Fibroblast of lung (primary cell): ENCODE measurements at places on chromosomes 11 and 22. TPM values are rescaled to one million over a fixed set of nuclear protein-coding genes. Genes with fewer than 3 reads are reported as not detected.

The SCO2 gene
- 3.1 and 3.6 TPM in 2 replicates for total RNA-seq

GRCh38 chr11:113265362-113265761, 49.0 kb upstream of the TTC12 start:
- H3K27me3 ChIP-seq = no peaks in the 10 kb centered on the region
- no peak for DNase-seq
- H3K27ac ChIP-seq = no peak overlapping the region
- no peaks in the 10 kb centered on the region for H3K4me1 ChIP-seq
- no peaks in the 10 kb centered on the region for H3K36me3 ChIP-seq

GRCh38 chr11:2466069-2466801, 21.4 kb downstream of the KCNQ1 start:
- no peak for DNase-seq
- no peak overlapping the region for H3K4me3 ChIP-seq
- no peaks in the 10 kb centered on the region for H3K4me1 ChIP-seq

The TEAD1 gene
- total RNA-seq = 65.0 and 121 TPM in 2 replicates

DNA sequence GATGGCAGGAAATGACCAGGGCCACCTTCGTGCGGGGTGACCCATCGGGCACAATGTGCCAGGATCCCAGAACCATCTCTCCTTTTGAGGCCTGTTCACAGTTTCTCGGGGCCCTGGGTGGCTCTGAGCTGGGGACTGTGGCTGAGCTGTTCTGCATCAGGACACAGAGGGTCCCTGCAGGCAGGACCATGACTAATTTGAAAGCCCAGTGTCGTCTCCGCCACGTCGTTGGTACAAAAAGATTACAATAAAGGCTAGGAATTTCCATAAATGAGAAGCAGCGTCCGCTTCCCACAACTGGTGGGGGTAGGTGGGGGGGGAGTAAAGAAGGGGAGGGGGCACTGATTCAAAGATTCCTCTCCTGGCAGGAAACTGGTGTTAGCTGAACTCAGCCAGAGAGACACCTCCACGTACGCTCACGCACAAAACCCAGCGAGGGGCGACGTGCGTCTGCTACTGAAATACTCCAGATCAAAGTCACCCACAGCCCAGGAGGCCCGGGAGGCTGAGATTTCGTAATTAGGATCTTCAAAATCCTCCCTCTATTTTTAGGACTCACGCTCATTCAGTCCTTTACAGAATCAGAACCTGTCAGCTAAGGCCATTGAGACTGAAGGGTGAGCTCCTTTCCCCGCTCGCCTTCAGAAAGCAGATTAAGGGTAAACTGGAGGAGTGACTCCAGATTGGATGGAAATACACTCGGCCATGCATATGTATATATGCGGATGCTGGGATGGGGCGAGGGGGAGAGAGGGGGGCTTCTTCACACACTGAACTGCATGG, 11.0 kb downstream of the MN1 start:
- peak; percentile 74 for DNase-seq
- no peak overlapping the region for H3K27ac ChIP-seq
- no peak overlapping the region for H3K4me3 ChIP-seq
- H3K36me3 ChIP-seq = no peaks in the 10 kb centered on the region
- peaks cover 2% of the 10 kb centered on the region for H3K27me3 ChIP-seq

The GSTT2B gene
- total RNA-seq = 0.26 and 9.9 TPM in 2 replicates

DNA sequence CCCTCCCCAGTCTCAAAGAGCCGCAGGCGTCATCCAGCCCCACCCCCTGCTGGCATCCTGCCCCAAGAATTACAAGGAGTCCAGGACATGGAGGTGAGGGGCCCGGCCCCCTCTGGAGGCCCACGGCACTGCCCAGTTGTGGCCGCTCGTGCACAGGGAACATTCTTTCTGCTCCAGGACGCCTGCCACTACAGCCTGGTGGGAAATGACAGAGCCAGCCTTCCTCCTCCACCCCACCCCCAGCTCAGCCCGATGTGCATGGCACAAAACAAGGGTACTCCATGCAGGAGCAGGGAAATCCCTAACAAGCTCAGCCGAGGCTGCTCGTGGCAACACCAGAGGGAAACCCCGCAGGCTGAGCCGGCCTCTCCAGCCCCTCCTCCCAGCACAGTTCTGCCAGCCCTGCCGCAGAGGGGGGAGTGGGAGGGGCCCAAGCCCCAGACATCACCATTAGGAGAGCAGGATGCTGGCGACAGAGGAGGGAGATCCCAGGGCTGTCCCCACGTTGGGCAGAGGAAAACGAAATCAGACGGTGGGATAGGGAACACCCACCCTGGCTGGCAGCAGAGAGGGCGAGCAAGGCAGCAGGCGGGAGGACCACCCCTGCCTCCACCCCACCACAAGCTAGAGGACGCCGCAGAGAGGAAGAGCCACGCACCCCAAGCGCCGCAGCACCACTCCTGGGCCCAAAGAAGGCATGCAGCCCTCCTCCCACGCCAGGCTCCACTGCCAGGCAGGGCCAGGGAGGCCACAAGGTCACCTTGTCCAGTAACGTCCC, 10.0 kb downstream of the IGSF9B start:
- no peak for DNase-seq
- H3K27me3 ChIP-seq = peaks cover 7% of the 10 kb centered on the region
- H3K4me3 ChIP-seq = no peak overlapping the region
- H3K27ac ChIP-seq = no peak overlapping the region

DNA sequence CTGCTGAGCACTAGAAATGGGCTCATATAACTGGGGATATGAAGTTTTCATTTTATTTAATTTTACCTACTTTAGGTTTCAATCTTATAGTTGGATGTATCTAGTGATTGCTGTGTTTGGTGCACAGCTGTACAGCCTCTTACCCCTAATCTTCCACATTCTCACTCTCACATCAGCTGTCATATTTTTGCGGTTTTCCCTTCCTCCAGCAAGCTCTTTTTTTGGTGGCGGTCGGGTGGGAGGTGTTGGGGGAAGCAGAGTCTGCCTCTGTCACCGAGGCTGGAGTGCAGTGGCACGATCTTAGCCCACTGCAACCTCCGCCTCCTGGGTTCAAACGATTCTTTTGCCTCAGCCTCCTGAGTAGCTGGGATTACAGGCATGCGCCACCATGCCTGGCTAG, 445.1 kb upstream of the ISX start:
- H3K27ac ChIP-seq = no peak overlapping the region
- H3K4me1 ChIP-seq = no peaks in the 10 kb centered on the region
- DNase-seq = no peak
- no peaks in the 10 kb centered on the region for H3K36me3 ChIP-seq

- no peak overlapping the region for H3K4me3 ChIP-seq
- DNase-seq = no peak
- H3K27ac ChIP-seq = no peak overlapping the region
- H3K4me1 ChIP-seq = peaks cover 12% of the 10 kb centered on the region
- H3K36me3 ChIP-seq = peaks cover 2% of the 10 kb centered on the region
Measured at GRCh38 chr22:46121523-46122287, 28.6 kb upstream of the PPARA start.

The CDCA5 gene
- 0.26 and 3.0 TPM in 2 replicates for total RNA-seq

- no peak overlapping the region for H3K4me3 ChIP-seq
- DNase-seq = peak; percentile 46
- no peak overlapping the region for H3K27ac ChIP-seq
- H3K4me1 ChIP-seq = no peaks in the 10 kb centered on the region
- H3K27me3 ChIP-seq = no peaks in the 10 kb centered on the region
- H3K36me3 ChIP-seq = no peaks in the 10 kb centered on the region
Measured at GRCh38 chr11:78773077-78773476, 198.4 kb upstream of the NARS2 start.

GRCh38 chr11:11499300-11499699, 122.5 kb downstream of the GALNT18 start:
- no peak overlapping the region for H3K4me3 ChIP-seq
- H3K4me1 ChIP-seq = no peaks in the 10 kb centered on the region
- H3K36me3 ChIP-seq = no peaks in the 10 kb centered on the region
- no peaks in the 10 kb centered on the region for H3K27me3 ChIP-seq
- no peak overlapping the region for H3K27ac ChIP-seq

DNA sequence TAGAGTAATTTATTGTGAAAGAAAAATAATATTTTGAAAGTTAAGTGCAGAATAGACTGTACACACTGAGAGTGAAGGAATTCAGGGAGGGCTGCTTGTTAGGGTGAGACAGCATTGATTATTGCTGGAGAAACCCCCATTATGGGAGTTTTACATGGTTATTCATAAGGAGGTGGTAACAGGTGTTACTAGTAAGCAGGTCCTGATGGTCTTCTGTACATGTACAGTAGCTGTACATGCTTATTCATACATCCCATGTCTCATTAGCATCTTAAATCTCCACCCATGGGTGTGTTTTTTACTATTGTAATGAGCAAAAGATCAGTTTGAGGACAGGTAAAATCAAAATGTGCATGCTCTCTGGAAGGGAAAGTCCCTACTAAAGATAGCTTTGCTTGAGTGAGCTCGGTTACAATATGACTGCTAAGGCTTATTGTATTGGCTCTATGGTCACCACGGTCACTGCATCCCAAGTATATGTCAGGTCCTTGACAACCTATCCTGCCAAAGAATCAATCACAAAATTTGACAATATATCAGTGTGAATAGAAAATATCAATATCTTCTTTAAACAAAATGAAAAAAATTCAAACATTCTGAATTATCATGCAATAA, 6.2 kb downstream of the KDM4F start:
- no peak for DNase-seq
- no peak overlapping the region for H3K27ac ChIP-seq
- H3K4me1 ChIP-seq = no peaks in the 10 kb centered on the region
- H3K36me3 ChIP-seq = no peaks in the 10 kb centered on the region

DNA sequence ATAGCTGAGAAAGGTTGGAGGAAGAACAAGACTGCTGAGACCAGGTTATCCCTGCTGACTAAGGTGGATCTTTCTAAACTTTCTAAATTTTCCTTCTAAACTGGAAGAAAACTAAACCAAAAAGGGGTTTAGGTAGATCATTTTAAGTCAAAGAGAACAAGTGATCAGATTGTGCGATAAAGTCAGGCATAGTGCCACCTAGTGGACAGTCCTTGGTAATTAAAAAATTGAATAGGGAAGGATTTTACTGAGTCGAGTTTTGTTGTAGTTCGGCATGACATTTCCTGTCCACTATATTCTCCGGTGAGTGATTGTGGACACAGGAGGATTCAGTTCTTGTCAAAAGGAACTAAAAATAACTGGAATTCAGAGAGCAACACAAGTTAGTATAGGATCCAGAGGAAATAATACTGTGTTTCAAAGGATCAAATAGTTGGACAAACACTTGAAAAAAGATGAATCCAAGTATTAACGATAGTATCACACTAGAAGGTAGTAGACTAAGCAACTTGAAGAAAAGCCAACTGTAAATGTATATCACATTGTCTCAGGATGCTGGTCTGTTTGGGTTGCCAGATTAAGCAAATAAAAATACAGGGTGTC, 1236.4 kb downstream of the FAM181B start:
- H3K36me3 ChIP-seq = no peaks in the 10 kb centered on the region
- no peaks in the 10 kb centered on the region for H3K27me3 ChIP-seq
- H3K27ac ChIP-seq = no peak overlapping the region
- peak; percentile 57 for DNase-seq

The MS4A12 gene
- total RNA-seq = not detected in 2 replicates

DNA sequence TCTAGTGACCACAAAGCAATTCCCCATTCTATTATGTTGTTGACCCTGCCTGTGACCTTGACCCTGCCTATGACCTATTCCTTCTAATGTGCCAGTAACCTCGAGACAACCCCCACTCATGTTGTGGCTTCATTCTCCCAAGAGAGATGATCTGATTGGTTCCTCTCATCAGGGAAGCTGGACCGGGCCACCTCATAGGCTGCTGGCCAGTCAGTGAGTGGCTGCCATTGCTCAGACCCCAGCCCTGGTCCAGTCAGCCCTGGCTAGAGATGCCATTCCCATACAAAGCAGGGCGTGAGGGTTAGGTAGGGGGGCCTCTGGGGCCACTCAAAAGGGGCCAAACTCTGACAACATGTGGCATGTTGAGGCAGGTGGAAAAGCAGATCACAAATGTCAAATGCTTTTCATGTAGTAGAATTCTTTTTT, 11.9 kb downstream of the SLC29A2 start:
- no peak overlapping the region for H3K27ac ChIP-seq
- H3K4me3 ChIP-seq = no peak overlapping the region
- no peak for DNase-seq
- no peaks in the 10 kb centered on the region for H3K27me3 ChIP-seq
- H3K36me3 ChIP-seq = no peaks in the 10 kb centered on the region
- H3K4me1 ChIP-seq = no peaks in the 10 kb centered on the region

DNA sequence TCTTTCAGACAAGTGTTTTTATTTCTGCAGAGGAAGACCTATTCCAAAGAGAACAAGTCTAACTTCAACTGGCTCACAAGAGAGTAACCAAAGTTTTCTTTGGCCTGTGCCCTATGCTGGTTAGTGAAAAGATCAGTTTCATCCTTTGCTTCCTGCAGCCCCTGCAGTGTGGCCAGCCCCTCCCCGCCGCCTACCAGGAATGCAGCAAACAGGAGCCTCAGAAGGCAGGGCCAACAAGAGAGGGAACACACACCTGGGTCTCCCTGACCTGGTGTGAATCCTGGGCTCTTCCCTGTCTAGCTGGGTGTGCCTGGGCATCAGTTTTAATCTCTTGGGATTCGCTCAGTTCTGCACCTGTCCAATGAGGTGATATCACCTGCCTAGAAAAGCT, 21.5 kb upstream of the SCARF2 start:
- no peak overlapping the region for H3K27ac ChIP-seq
- no peak overlapping the region for H3K4me3 ChIP-seq
- H3K27me3 ChIP-seq = no peaks in the 10 kb centered on the region
- peaks cover 3% of the 10 kb centered on the region for H3K36me3 ChIP-seq
- DNase-seq = no peak
